ENCODE measurements at places on chromosomes 7 and 10.

DNA sequence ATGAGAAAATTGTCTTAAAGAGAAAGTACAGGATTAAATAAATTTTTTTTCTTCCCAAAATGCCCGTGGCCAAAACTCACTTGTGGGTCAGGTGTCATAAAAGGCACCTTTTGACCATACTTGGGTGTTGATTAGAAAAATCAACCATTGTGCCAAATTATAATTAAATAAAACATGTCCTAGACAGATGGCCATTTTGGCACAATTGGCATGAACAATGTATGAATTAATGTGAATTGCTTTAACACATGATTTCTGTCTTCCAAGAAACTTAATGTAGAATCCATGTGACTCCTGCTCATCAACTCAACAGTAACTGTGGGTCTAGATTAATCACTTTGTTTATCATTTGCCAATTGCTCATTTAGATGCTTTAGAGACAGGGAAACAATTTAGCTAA is 64.0 kb downstream of the CSTF2T start:
- no peak for DNase-seq

- DNase-seq = no peak
These were observed 19.9 kb upstream of the CCNY start for GRCh38 chr10:35316218-35316967.

DNA sequence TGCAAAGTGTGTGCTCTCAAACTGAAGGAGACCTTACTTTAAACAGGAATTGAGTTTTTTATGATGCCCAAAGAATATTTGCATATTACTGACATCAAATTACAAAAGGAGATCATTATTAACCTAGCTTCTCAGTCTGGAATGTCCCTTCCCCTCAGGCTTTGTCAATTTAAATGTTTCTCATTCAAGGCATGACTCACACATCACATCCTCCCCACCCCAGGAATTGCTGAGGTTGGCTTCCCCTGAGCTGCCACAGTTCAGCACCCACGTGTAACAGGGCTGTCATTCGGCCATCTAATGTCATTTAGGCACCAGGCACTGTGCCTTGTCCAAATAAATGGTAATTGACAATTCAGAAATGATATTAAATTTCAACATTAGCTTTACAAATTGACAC is 305.9 kb upstream of the MGMT start:
- no peak for DNase-seq

- DNase-seq = no peak
These were observed 49.3 kb downstream of the CFAP46 start for GRCh38 chr10:132893090-132893489.

DNA sequence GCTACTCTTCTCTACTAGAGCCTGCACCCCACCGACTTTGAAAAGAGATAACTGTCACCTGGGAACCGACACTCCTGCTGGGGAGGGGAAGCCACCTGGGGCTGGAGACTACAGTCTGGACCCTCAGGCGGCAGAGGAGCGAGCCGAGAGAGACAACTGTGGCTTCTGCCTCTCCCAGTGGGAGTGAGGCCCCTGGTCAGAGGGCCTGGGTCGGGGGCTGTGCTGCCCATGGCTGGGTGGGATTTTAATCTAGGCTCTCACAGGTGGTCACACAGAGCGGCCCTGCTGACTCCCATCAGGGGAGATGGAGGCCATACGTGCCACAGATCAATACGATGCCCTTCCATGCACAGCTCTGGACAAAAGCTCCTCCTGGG is 372.1 kb downstream of the DNAJB6 start:
- DNase-seq = no peak

- DNase-seq = no peak
These were observed 72.0 kb downstream of the UBE3C start for GRCh38 chr7:157210682-157211081.

DNA sequence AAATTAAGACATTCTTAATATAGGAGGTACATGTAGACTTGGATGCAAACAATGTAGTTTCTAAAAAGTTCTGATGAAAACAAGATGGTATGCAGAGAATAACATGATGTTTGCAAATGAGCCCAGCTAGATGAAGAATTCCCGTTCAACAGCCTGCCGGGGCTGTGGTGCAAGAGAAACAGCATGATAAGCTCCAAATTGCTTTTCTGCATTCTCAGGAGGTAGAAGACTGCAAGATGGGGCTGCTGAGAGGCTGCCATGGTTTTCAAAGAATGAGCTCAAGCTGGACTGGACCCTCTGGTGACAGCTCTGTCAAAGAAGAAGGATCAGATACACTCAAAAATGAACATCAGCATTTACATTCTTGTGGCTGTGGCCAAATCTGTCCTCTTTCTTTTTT is 73.4 kb upstream of the PALS2 start:
- DNase-seq = no peak

DNA sequence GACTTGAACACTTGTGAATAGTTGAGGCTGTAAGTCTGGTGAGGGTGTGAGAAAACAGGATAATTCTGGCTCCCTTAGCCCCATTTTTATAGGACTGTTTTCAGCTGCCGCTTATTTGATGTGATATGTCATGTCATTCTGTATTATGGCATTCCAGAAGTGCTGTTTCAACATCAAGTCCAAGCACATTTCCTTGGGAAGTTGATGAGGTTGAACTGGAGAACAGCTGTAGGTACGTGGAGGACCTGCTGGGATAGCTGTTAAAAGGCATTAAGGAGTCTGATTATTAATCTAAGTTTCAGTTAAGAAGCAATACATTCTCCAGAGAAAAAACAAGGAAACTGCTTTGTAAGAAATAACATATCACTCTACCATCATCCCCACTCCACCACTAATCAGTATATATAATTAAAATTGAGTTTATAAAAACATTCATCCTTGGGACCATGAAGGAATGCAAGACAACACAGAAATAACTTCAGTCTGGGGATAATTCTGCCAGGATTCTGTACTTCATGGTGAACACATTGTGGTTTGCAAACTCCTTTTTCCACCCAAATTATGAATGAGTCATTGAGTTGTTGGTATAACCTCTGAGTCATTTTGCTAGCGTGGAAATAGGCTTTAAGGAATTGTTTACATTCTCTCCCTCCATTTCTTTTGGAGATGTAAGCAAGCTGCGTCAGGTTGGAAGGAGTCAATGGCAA is 39.9 kb upstream of the TMEM229A start:
- no peak for DNase-seq

GRCh38 chr7:140625908-140626868 is 14.4 kb downstream of the DENND2A start:
- no peak for DNase-seq

DNA sequence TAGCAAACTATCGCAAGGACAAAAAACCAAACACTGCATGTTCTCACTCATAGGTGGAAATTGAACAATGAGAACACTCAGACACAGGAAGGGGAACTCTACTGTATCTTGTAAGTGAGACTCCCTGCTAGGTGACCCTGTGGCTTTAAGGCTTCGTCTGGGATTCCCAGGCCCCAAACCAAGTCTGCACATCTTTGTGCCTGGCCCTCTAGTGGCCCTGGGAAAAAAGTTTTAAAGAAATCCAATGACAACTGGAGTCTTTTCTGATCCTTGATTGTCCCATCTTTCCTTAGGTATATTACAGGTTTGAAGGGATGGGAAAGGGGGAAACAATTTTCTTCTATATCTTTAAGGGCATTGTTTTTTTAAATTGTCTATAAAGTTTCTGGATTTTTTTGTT is 10.6 kb upstream of the LIPM start:
- DNase-seq = no peak
